Fibroblast of lung (primary cell): ENCODE measurements at places on chromosomes 12 and 14. TPM values are rescaled to one million over a fixed set of nuclear protein-coding genes. Genes with fewer than 3 reads are reported as not detected.

STAC3 gene
- 0.26 and 0.33 TPM in 2 replicates for total RNA-seq

OVCH1 gene
- total RNA-seq, result 0.51 and 1.2 TPM in 2 replicates

PLCZ1 gene
- total RNA-seq, result not detected in 2 replicates

SLC6A13 gene
- total RNA-seq, result not detected in 2 replicates

PRICKLE1 gene
- total RNA-seq, result 4.1 and 9.6 TPM in 2 replicates

NFATC4 gene
- 33.1 and 59.9 TPM in 2 replicates for total RNA-seq

OSBPL8 gene
- 240 and 294 TPM in 2 replicates for total RNA-seq

B3GNT4 gene
- total RNA-seq, result under 0.01 and 0.33 TPM in 2 replicates

MDM1 gene
- 12.4 and 12.8 TPM in 2 replicates for total RNA-seq

INHBC gene
- not detected in 2 replicates for total RNA-seq

WASHC4 gene
- 88.1 and 98.3 TPM in 2 replicates for total RNA-seq

DHH gene
- under 0.01 TPM in 2 replicates for total RNA-seq

SERPINA9 gene
- not detected in 2 replicates for total RNA-seq

EIF2S3B gene
- total RNA-seq, result 1.7 and 1.8 TPM in 2 replicates

HRK gene
- under 0.01 TPM in 2 replicates for total RNA-seq

GCH1 gene
- total RNA-seq, result 1.5 and 6.4 TPM in 2 replicates

TMEM119 gene
- 132 and 358 TPM in 2 replicates for total RNA-seq

MAP1LC3B2 gene
- total RNA-seq, result 0.51 and 1.2 TPM in 2 replicates

GNB3 gene
- total RNA-seq, result 1.3 and 1.7 TPM in 2 replicates

FSCB gene
- not detected in 2 replicates for total RNA-seq
